Effector memory CD4-positive, alpha-beta T cell (primary cell): ENCODE measurements at places on chromosomes 1 and 21.

DNA sequence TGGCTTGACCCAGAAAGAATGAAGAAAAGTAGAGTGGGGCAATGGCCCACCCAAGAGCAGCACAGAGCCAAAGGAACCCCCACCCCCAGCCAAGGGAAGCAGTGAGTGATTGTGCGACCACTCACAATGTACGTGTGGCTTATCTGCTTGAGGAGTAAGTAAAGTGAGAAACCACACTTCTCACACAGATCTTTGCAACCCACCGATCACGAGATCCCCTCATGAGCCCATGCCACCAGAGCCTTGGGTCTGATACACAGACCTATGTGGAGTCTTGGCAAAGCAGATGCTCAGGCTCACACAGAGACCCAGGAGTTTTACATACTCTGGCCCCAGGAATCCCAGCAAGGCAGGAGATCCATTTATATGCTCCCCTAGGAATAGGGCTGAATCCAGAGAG, 14.0 kb upstream of the SLC9C2 start:
- DNase-seq: no peak

DNA sequence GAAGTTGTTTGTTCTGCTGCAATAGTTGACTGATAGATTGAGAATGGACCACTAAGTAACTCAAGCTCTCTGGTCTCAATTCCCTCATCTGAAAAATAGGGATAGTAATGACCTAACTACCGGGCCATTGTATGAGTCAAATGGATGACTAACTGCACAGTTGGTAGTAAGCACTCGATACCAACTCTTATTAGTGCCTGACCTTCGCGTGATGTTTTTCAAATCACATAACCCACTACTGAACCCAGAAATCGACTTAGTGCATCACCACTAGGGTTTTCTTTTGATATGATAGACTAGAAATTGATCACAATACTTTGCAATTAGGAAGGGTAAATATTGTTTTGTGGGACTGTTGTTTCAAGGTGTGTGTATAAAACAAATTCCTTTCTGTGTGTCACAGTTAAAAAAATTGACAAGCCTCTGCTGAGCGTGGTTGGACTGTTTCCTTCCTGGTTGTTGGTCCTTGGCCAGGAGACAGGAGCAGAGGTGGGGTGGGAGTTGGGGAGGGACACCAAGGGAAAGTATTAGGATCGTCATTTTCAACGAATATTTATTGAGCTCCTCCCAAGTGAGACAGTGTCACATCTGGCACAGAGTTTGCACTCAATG, 54.0 kb upstream of the LRP8 start:
- DNase-seq: no peak

GRCh38 chr1:238279694-238280380, 389.1 kb upstream of the ZP4 start:
- DNase-seq: no peak

- no peak for DNase-seq
These were observed 226.0 kb downstream of the ST6GALNAC3 start for GRCh38 chr1:76300556-76300955.

- DNase-seq: no peak
These were observed 23.9 kb downstream of the FMO5 start for GRCh38 chr1:147201276-147201675.

- DNase-seq: no peak
These were observed 328.5 kb upstream of the RUNX1 start for GRCh38 chr21:35377505-35378090.
